Type B pancreatic cell (in vitro differentiated cells): ENCODE measurements at places on chromosomes 13 and 19. TPM values are rescaled to one million over a fixed set of nuclear protein-coding genes. Genes with fewer than 3 reads are reported as not detected.

DNA sequence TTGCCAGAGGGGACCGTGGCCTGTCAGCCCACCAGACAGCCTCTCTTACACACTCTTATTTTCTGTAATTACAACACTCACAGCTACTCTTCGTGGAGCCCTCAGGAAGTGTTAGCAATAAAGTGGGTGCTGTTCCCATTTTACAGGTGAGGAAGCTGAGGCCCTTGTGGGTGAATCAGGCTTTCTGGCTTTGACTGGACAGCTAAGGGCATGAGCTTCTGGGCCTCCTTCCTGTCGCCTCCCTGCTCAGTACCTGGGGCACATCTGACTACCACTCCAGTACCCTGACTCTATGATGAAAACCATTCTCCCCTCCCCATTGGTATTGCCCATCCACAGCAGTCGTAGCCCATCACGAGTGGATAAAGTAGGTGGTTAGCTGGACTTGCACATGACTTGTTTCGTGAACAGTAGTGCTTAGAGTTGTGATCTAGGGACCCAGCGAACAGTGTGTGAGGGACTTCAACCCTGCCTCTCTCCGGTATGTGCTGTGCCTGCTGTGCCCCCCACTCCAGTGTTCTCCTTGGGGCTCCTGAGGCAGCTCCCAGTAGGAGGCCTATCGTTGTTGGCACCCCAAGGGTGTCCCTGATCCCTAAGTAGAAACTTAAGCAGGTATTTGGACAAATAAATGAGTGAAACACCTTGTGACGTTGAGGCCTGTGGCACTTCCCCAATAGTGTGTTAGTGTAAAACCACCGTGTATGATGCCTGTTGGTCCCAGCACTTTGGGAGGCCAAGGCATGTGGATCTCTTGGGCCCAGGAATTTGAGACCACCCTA is 38.6 kb downstream of the GATAD2A start:
- no peak overlapping the region for H3K27ac ChIP-seq
- H3K36me3 ChIP-seq: peaks cover 4% of the 10 kb centered on the region
- no peaks in the 10 kb centered on the region for H3K27me3 ChIP-seq

Gene PROZ
- total RNA-seq: not detected in 2 replicates

Gene TMC4
- total RNA-seq: 24.2 and 42.1 TPM in 2 replicates

DNA sequence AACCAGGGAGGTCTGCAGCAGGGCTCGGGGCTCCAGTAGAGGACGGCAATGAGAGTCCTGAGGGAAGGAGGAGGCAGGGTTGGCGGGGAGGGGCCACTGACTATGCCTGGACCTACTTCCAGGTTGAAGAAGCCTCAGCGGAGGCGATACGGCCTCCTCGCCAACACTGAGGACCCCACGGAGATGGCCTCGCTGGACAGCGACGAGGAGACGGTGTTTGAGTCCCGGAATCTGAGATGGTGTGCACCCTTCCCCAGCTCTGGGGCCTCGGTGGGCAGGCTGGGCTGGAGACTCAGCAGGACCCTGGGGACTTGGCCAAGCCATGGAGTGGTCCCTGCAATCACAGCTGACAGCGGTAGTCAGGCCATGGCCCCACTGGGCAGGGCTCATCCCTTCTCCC is 1.7 kb downstream of the FAM174C start:
- peaks cover 21% of the 10 kb centered on the region for H3K4me1 ChIP-seq
- peak overlapping the region; percentile 53 for H3K27ac ChIP-seq
- H3K4me3 ChIP-seq: peak overlapping the region; percentile 89
- no peak for DNase-seq
- peaks cover 9% of the 10 kb centered on the region for H3K36me3 ChIP-seq

DNA sequence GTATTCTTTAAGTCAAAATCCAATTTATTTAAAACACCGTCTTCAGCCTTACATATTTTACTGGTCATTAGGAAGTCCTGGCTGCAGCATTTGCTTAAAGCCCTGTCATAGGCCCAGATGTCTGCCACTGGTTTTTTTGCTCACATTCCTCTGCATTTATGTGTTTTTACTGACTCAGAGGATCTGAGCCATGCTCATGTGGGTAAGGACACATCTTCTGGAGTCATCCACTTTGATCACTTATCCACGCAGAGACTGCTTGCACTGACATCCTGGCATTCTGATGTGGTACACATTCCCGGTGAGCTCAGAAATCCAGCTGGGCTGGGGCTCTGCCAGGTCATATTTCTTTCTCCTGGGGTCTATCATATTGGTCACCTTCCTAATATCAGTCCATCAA is 531.7 kb upstream of the ARGLU1 start:
- no peak overlapping the region for H3K27ac ChIP-seq
- no peaks in the 10 kb centered on the region for H3K27me3 ChIP-seq
- peaks cover 4% of the 10 kb centered on the region for H3K4me1 ChIP-seq
- no peak overlapping the region for H3K4me3 ChIP-seq
- H3K36me3 ChIP-seq: no peaks in the 10 kb centered on the region

Gene ZIK1
- 11.5 and 17.6 TPM in 2 replicates for total RNA-seq

Gene SIGLECL1
- not detected in 2 replicates for total RNA-seq

Gene COPE
- 171 and 213 TPM in 2 replicates for total RNA-seq

DNA sequence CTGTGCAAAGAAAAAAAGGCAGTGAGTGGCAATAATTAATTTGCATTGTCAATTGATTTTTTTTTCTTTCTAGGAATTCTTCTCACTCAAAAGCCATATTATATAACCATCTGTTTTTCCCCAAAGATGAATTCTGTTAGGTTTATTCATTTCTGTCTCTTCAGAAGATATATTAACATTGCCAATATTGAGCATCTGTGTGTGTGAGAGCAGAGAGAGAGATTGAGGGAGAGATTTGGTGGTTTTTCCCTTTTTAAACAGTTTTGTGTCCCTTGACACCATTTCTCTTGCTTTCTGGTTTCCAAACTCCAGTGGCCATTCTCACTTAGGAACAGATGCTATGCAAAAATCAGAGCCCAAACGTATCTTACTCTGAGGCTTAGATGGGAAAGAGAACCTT is 112.5 kb downstream of the LACC1 start:
- peaks cover 10% of the 10 kb centered on the region for H3K4me1 ChIP-seq
- no peak for DNase-seq
- H3K36me3 ChIP-seq: no peaks in the 10 kb centered on the region
- peak overlapping the region; percentile 34 for H3K27ac ChIP-seq

Gene PRRG2
- total RNA-seq: 5.1 and 5.2 TPM in 2 replicates

GRCh38 chr13:103703246-103703645 is 637.0 kb upstream of the SLC10A2 start:
- no peaks in the 10 kb centered on the region for H3K36me3 ChIP-seq
- H3K4me3 ChIP-seq: no peak overlapping the region
- H3K27me3 ChIP-seq: no peaks in the 10 kb centered on the region
- H3K4me1 ChIP-seq: no peaks in the 10 kb centered on the region

- H3K27me3 ChIP-seq: no peaks in the 10 kb centered on the region
- DNase-seq: no peak
- peaks cover 11% of the 10 kb centered on the region for H3K36me3 ChIP-seq
- H3K4me1 ChIP-seq: no peaks in the 10 kb centered on the region
- H3K27ac ChIP-seq: no peak overlapping the region
Observed at GRCh38 chr19:7562646-7563393, 27.3 kb downstream of the PNPLA6 start.

GRCh38 chr13:96089749-96090239 is at the start of gene HS6ST3:
HS6ST3 (plus strand) TSS chr13:96090107.
- H3K4me1 ChIP-seq: peaks cover 13% of the 10 kb centered on the region
- H3K36me3 ChIP-seq: no peaks in the 10 kb centered on the region
- peak within 1 kb of the TSS; percentile 86 for H3K4me3 ChIP-seq
- DNase-seq: peak; percentile 69

- no peak overlapping the region for H3K27ac ChIP-seq
- H3K36me3 ChIP-seq: no peaks in the 10 kb centered on the region
- H3K4me1 ChIP-seq: peaks cover 28% of the 10 kb centered on the region
- no peak overlapping the region for H3K4me3 ChIP-seq
Observed at GRCh38 chr13:22110368-22110767, 439.5 kb downstream of the FGF9 start.

Gene ATP8B3
- 0.48 and 1.5 TPM in 2 replicates for total RNA-seq

Gene OR4F17
- total RNA-seq: not detected in 2 replicates

DNA sequence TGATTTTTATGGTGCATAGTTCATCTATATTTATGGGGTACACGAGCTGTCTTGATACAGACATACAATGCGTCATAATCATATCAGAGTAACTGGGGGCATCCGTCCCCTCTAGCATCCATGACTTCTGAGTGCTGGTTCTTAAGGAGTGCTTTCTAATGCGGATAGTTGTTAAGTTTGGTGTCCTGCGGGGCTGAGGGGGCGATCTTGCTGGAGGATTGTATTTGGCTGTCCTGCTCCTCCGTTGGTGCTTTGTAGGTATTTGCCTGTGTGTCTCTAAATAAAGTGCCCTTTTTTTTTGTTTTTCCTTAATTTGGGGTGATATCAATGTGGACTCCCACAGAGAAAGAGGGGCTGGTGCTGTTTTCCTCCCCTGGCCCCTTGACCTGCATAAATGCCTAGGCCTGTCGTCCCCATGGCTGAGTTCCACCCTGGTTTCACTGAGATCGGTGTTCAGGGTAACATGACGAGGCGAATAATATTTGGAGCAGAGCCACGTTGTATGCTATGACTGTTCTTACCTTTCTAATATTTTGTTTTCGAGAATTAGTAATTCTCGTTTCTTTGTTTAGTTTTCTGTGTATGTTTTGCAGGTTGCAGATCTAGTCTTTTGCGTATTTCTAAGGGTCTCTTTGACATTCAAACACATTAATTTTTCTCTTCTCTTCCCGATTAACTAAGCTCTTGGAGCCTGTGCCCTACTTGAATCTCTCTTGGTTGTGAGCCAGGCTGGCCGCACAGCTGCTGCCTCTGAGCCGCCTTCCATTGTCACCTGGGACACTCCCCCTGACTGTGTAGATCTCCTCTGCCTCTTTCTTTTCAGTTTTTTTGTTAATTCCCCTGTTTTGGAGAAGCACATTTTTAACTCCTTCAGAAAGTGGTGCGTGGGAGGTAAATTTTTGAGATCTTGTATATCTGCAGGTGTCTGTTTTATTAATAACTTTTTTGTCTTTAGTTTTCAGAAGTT is 100.3 kb downstream of the ARHGEF7 start:
- no peak for DNase-seq
- no peak overlapping the region for H3K4me3 ChIP-seq
- H3K27ac ChIP-seq: peak overlapping the region; percentile 7
- H3K36me3 ChIP-seq: peaks cover 27% of the 10 kb centered on the region
- H3K4me1 ChIP-seq: peaks cover 68% of the 10 kb centered on the region

- H3K4me3 ChIP-seq: peak overlapping the region; percentile 6
- no peaks in the 10 kb centered on the region for H3K36me3 ChIP-seq
- H3K27me3 ChIP-seq: peaks cover 74% of the 10 kb centered on the region
- H3K4me1 ChIP-seq: no peaks in the 10 kb centered on the region
Observed at GRCh38 chr19:7783991-7784423, 21.0 kb downstream of the CLEC4M start.
